ENCODE measurements at places on chromosomes 4 and X.

DNA sequence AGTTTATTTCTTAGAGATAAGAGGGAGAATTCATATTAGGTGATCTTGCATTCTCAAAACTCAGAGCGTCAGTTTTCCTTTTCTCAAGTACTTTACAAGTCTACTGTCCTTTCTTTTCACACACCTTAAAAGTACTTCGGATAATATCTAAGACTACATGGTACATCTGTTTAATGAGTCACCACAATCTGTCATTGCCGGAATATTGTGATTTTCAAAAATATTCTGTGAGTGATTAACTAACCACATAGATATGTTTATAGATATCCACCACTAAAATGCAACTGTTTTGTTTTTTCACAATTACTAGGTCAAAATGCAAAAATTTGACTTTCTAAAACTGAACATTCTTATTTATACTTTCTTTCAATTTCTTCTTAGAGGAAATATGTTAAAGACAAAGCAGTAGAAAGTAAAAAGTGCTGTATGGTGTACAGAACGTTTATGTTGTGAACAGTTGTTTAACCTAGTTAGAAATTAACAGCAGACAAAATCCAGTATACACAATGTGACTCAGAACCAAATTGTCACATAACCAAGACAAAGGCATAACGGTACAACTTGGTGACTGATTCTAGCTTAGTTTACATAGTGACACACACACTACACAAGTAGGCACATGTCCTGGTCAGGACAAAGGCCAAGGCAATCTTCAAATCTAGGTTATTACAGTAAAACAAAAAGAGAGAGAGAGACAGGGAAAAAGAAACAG lies 482.9 kb downstream of the NAF1 start:
- no peak for DNase-seq

- DNase-seq: no peak
Measured at GRCh38 chr4:164410401-164410800, 343.5 kb upstream of the SMIM31 start.

- DNase-seq: no peak
Measured at GRCh38 chr4:26462874-26463273, 27.4 kb downstream of the CCKAR start.

GRCh38 chr4:7160439-7160838 lies 31.9 kb upstream of the SORCS2 start:
- DNase-seq: no peak

- DNase-seq: no peak
Measured at GRCh38 chr4:153468587-153468986, 2.4 kb downstream of the TMEM131L start.

DNA sequence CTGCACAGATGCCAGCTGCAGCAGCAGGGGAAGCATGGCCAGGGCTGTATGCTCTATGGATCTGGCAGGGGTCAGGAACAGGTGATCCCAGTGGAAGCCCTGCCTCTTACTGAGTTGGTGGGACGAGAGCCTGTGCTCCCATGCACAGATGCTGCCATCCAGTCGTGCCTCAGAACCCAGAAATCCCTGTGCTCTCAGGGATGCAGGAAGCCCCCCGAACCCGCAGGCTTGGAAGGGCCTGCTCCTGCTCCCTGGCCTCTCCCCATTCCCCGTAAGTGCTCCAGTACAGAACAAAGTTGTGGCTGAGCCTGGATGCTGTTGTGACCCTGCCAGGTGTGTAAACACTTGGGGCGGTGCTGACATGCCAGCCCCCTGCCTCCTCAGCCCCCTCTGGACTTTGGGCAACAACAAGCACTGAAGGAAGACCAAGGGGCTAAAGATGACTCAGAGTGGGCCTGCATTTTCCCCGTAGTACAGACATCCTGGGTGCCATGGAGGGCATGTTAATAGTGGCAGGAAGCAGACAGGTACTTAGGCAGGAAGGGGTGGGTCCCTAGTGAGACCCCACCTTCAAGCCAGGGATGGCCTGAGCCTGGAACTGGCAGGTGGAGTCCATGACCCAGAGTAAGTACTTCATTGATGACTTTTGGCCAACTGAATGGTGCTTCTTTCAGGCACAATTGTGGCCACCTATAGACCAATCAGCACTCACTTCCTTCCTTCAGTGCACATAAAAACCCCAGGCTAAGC lies 1640.7 kb downstream of the C4orf33 start:
- DNase-seq: no peak

GRCh38 chr4:101349801-101350064 lies 2.4 kb upstream of the PPP3CA start:
- DNase-seq: no peak

Data from NCI-H446 treated with DMSO at 0.1 percent for 48 hours (cell line).